Naive thymus-derived CD8-positive, alpha-beta T cell (primary cell): ENCODE measurements at places on chromosomes 6 and 20.

GRCh38 chr6:51494342-51494741 lies 593.1 kb downstream of the PKHD1 start:
- H3K27me3 ChIP-seq: no peaks in the 10 kb centered on the region
- H3K27ac ChIP-seq: no peak overlapping the region
- H3K36me3 ChIP-seq: no peaks in the 10 kb centered on the region
- no peak overlapping the region for H3K4me3 ChIP-seq

GRCh38 chr20:57188056-57188455 lies 78.4 kb downstream of the BMP7 start:
- H3K27ac ChIP-seq: no peak overlapping the region
- no peak for DNase-seq
- H3K27me3 ChIP-seq: peaks cover 11% of the 10 kb centered on the region
- H3K4me1 ChIP-seq: no peaks in the 10 kb centered on the region
- no peaks in the 10 kb centered on the region for H3K36me3 ChIP-seq

DNA sequence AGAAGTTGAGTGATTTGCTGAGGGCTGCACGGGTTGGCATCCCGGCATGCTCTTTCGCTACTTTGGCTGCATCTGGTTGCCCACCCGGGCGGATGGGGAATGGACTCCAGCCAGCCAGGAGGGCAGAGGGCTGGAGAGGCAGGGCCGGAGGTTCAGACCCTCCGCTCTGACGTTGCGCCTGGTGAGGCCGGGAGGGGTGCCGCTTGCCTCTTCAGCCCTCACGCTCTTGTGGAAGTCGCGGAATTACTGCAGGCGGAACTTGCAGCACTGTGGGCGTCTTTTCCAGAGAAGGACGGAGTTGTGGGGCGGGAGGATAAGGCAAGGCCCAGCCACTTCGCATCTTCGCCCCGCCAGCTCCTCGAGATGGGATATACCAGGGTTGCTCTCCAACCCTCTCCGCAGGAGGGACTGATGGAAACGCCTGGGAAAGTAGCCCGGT lies 656 bp downstream of the RTEL1 start:
- peaks cover 38% of the 10 kb centered on the region for H3K4me1 ChIP-seq
- H3K27ac ChIP-seq: peak overlapping the region; percentile 96
- H3K4me3 ChIP-seq: peak overlapping the region; percentile 99
- H3K36me3 ChIP-seq: peaks cover 4% of the 10 kb centered on the region

- DNase-seq: no peak
- no peaks in the 10 kb centered on the region for H3K27me3 ChIP-seq
- no peak overlapping the region for H3K4me3 ChIP-seq
- no peaks in the 10 kb centered on the region for H3K4me1 ChIP-seq
Observed at GRCh38 chr20:16412906-16413305, 160.3 kb downstream of the KIF16B start.

- no peak overlapping the region for H3K27ac ChIP-seq
- H3K27me3 ChIP-seq: no peaks in the 10 kb centered on the region
- no peak for DNase-seq
- H3K4me1 ChIP-seq: no peaks in the 10 kb centered on the region
- no peaks in the 10 kb centered on the region for H3K36me3 ChIP-seq
Observed at GRCh38 chr20:13085275-13085674, 76.5 kb downstream of the SPTLC3 start.

- H3K36me3 ChIP-seq: no peaks in the 10 kb centered on the region
- peaks cover 23% of the 10 kb centered on the region for H3K27me3 ChIP-seq
- no peak overlapping the region for H3K27ac ChIP-seq
- H3K4me3 ChIP-seq: no peak overlapping the region
Observed at GRCh38 chr6:88493717-88494116, 327.6 kb upstream of the CNR1 start.

- no peak for DNase-seq
- no peak overlapping the region for H3K4me3 ChIP-seq
- no peaks in the 10 kb centered on the region for H3K36me3 ChIP-seq
- no peak overlapping the region for H3K27ac ChIP-seq
- H3K4me1 ChIP-seq: peaks cover 54% of the 10 kb centered on the region
Observed at GRCh38 chr6:151448623-151449022, 3.3 kb downstream of the RMND1 start.

DNA sequence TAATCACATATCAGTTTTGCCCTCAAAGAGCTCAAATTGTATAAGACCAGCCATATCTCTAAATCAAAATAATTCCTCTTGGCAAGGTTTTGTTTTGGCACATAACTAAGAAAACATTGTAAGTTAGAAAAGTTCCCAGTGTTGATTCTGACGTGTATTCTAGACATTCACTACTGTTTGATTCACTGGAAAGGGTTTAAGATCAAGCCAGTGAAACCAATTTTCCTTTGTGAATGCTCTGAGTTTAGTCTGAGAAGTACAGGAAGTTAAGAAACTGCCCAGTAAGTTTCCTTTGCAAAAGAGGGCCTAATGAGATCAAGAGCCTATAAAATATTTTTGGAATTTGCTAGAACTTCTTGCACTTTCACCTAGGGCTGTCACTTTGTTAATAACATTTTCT lies 143.0 kb downstream of the FNDC1 start:
- DNase-seq: no peak
- no peak overlapping the region for H3K27ac ChIP-seq
- H3K36me3 ChIP-seq: no peaks in the 10 kb centered on the region
- H3K4me1 ChIP-seq: no peaks in the 10 kb centered on the region

- no peaks in the 10 kb centered on the region for H3K27me3 ChIP-seq
- no peak overlapping the region for H3K27ac ChIP-seq
- no peak overlapping the region for H3K4me3 ChIP-seq
- H3K4me1 ChIP-seq: peaks cover 3% of the 10 kb centered on the region
- DNase-seq: no peak
- H3K36me3 ChIP-seq: peaks cover 28% of the 10 kb centered on the region
Observed at GRCh38 chr20:3307725-3308124, 68.7 kb upstream of the SLC4A11 start.

DNA sequence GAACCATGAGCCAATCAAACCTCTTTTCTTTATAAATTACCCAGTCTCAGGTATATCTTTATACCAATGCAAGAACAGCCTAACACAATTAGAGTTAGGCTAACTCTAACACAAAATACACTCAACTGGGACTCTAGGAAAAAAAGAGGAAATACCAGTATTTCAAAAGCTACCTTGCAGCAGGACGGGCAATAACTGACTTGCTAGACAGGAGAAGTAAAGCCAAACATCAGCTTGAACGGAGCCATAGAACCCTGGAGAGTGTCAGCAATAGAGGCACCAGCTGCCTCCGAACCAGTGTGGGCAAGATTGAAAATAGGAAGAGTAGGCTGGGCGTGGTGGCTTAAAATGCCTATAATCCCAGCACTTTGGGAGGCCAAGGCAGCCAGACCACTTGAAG lies 162.0 kb upstream of the SOX4 start:
- H3K27ac ChIP-seq: no peak overlapping the region
- no peak overlapping the region for H3K4me3 ChIP-seq
- no peaks in the 10 kb centered on the region for H3K36me3 ChIP-seq
- H3K4me1 ChIP-seq: no peaks in the 10 kb centered on the region
- peaks cover 8% of the 10 kb centered on the region for H3K27me3 ChIP-seq
- no peak for DNase-seq

- no peaks in the 10 kb centered on the region for H3K36me3 ChIP-seq
- H3K4me3 ChIP-seq: no peak overlapping the region
- no peak overlapping the region for H3K27ac ChIP-seq
- peaks cover 8% of the 10 kb centered on the region for H3K27me3 ChIP-seq
- H3K4me1 ChIP-seq: peaks cover 3% of the 10 kb centered on the region
- no peak for DNase-seq
Observed at GRCh38 chr20:63501818-63502670, 3.2 kb upstream of the EEF1A2 start.

DNA sequence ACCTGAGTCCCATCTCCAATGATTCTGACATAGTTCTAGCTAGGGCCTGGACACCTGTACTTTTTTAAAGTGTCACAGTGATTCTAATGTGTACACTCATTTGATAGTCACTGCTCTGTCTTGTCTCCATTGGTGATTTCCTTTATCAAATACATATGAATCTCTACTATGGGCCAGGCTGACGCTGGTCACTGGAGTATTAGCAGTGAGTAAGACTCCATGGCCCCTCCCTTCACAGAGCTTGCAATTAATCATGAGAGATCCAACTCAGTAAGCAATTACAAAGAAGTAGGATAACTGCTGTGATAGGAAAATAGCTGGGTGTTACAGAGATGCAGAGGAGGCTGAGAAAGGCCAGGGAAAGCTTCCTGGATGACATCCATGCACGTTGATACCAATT lies 19.3 kb upstream of the SASH1 start:
- no peak for DNase-seq
- no peak overlapping the region for H3K27ac ChIP-seq
- H3K4me1 ChIP-seq: peaks cover 2% of the 10 kb centered on the region

GRCh38 chr6:85354761-85355618 lies 94.9 kb upstream of the NT5E start:
- no peaks in the 10 kb centered on the region for H3K27me3 ChIP-seq
- H3K36me3 ChIP-seq: no peaks in the 10 kb centered on the region
- no peak overlapping the region for H3K4me3 ChIP-seq
- DNase-seq: peak; percentile 67
- H3K27ac ChIP-seq: no peak overlapping the region
- no peaks in the 10 kb centered on the region for H3K4me1 ChIP-seq

- peaks cover 5% of the 10 kb centered on the region for H3K4me1 ChIP-seq
- peaks cover 20% of the 10 kb centered on the region for H3K27me3 ChIP-seq
- H3K4me3 ChIP-seq: no peak overlapping the region
- peaks cover 4% of the 10 kb centered on the region for H3K36me3 ChIP-seq
Observed at GRCh38 chr20:5933802-5934436, 16.4 kb downstream of the TRMT6 start.

DNA sequence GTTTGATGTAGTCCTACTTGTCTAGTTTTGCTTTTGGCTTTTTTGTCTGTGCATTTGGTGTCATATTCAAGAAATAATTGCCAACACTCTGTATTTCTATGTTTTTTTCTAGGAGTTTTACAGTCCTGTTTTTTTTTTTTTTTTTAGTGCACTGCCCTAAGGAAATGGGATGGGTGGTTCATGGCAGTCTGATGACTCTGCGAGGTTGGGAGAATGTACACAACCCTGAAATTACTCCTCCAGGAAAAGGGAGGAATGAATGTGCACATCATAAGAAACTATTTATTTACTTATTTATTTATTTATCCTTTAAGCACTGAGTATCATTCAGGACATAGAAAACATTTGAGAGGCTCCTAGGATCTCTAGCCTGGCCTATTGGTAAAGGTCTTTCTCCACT lies 15.2 kb upstream of the SLC17A5 start:
- no peak for DNase-seq
- H3K4me3 ChIP-seq: no peak overlapping the region
- peaks cover 18% of the 10 kb centered on the region for H3K27me3 ChIP-seq
- no peaks in the 10 kb centered on the region for H3K4me1 ChIP-seq

DNA sequence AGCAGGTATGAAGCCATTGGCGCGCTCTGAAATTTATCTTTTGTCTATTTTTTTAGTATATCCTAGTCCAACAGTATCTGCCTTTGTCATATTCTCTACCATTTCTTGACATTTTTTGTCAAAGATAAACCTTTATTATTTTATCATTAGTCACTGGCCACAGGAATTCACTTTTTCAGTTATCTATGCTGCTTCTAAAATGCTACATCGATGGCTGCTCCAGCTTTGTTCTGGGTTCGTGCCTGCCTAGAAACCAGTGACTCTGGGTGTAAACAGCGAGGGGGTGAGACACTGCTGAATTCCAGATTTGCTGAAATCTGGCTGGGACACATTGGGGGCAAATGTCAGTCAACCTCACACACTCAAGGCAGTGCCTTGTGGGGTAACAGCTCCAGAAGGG lies 193.4 kb downstream of the CDC5L start:
- H3K27me3 ChIP-seq: peaks cover 1% of the 10 kb centered on the region
- peaks cover 15% of the 10 kb centered on the region for H3K36me3 ChIP-seq
- H3K4me1 ChIP-seq: no peaks in the 10 kb centered on the region
- H3K27ac ChIP-seq: no peak overlapping the region

DNA sequence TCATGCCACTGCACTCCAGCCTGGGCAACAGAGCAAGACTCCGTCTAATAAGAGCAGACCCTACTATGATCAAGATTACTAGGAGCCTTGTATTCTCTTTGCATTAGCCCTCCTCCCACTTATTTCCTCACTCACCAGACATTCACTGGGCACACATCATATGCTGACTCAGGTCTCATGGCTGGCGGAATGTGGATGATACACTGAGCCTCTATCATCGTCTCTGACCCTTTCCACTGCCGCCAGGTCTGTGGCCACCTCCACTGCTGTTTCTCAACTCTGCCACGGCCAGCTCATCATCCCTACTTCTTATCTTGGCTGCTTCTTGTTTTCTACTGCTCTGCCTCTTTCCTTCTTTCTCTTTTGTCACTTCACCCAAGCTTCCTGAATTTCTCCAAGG lies 161.0 kb downstream of the BACH2 start:
- H3K4me1 ChIP-seq: peaks cover 88% of the 10 kb centered on the region
- DNase-seq: no peak
- H3K27ac ChIP-seq: peak overlapping the region; percentile 32
- H3K36me3 ChIP-seq: no peaks in the 10 kb centered on the region

DNA sequence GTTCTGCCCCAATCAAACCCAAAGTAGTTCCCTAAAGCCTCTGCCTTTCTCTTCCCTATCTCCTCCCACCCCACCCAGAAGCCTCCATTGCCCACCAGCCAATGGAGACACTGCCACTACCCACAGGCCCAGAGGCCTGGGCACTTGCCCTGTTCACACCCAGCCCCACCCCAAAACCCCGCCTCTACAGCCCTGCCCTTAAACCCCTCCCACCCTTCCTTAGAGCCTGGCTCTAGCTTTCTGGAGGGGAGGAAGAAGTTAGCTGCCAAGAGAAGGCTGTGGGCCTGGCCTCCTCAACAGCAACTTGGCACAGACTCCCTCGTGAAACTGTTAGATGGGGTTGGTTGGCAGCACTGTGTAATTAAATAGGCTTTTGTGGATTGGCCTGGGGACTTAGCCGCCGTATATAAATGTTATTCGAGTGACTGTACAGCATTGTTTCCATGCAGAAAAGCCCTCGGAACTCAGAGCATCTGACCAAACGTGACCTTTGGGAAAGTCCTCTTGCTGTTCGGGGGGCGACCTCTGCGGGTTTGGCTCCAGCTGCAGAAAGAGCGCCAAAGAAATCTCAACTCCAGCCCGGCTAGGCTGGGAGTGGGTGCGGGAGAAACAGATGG lies 31.4 kb downstream of the COL11A2 start:
- H3K36me3 ChIP-seq: no peaks in the 10 kb centered on the region
- no peak overlapping the region for H3K27ac ChIP-seq
- peak overlapping the region; percentile 93 for H3K4me3 ChIP-seq
- H3K27me3 ChIP-seq: peaks cover 2% of the 10 kb centered on the region
- H3K4me1 ChIP-seq: peaks cover 5% of the 10 kb centered on the region

- H3K27ac ChIP-seq: no peak overlapping the region
- H3K27me3 ChIP-seq: peaks cover 5% of the 10 kb centered on the region
- no peak for DNase-seq
Observed at GRCh38 chr6:138428944-138429598, 25.0 kb downstream of the HEBP2 start.

DNA sequence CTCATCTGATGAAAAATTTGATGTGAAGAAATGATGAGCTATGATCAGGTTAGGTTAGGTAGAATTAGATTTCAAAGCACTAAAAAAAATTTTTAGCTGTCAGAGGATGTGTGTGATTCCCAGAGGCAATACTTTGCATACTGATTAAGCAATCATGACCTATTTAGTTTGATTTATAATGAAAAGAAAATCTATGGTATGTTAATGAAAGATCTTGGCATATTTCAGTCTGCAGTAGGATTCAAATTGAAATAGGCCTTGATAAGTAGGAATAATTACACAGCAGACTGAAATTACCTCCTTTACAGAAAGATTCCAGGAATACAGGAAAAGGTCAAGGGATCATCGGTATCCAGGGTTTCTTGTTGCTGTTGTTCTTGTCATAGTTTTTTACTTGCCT lies 69.3 kb downstream of the HDDC2 start:
- H3K4me1 ChIP-seq: no peaks in the 10 kb centered on the region
- H3K36me3 ChIP-seq: no peaks in the 10 kb centered on the region
- peaks cover 6% of the 10 kb centered on the region for H3K27me3 ChIP-seq
- DNase-seq: no peak
